Sciatic nerve (tissue), 2 donors: ENCODE measurements at places on chromosomes 5 and 9.
A peak's percentile ranks its signal among the peaks of the same experiment; 100 is the strongest.

DNA sequence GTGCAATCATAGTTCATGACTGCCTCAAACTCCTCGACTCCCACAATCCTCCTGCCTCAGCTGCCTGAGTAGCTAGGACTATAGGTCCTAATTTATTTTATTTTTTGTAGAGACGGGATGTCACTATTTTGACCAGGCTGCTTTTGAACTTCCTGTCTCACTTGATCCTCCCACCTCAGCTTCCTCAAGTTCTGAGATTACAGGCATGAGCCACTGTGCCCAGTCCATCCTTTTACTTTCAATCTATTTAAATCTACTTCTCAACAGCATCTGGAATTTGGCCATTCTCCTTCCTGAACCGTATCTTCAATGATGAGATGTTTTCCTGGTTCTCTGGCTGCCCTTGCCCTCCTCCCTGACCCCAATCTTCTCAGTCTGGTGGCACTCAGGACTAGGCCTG is 12.2 kb upstream of the GRIN1 start:
- no peak for DNase-seq

DNA sequence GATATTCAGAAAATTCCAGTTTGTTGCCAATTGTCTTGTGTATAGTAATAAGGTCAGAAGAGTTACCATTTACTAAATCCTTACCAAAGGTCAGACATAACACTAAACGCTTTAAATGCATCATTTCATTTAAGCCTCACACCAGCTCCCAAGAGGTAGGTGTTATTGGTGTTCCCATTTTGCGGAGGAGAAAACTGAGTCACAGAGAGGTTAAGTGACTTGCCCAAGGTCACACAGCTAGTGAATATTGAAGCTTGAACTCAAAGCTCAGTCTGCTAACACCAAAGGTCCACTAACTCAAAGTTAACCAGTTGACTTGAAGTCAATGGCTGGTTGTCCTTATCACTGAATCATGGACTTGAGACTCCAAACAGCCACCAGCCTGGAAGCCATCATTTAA is 40.8 kb upstream of the NTNG2 start:
- DNase-seq = no peak

- DNase-seq = no peak
Measured at GRCh38 chr9:70510157-70510770, 95.8 kb upstream of the KLF9 start.

DNA sequence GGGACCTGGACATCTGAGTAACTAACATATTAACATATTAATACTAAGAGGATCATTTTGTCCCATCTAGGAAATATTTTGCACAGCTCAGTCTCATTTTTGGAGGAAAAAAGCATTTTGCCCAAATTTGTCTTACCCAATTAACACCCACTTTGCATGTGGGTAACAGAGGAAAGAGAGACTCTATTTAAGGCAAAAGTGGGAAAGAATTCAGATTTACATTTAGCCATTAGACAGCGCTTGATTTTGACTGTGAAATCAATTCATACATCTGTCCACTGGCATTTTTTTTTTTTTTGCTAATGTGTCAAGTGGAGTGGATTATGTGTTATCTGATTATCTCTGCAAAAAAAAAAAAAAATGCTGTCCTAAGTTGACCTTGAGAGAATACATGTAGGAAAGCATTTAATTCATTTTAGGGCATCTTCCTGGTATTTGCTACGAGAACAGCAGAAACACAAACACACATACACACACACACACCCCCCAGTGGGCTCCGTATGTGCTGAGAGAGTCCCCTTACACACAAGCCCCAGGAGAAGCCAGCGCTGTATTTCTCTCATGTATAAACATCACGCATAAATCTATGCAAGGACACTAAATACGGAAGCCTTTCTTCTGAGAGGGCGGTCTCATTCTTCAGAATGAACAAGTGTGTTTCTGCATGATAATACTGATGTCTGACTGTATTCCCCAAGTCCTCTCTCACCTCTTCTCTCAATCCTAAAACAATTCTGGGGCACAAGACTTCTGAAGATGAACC is 202.0 kb upstream of the KLF9 start:
- DNase-seq = no peak

- DNase-seq = no peak
Measured at GRCh38 chr5:76470976-76471375, 67.9 kb downstream of the IQGAP2 start.

DNA sequence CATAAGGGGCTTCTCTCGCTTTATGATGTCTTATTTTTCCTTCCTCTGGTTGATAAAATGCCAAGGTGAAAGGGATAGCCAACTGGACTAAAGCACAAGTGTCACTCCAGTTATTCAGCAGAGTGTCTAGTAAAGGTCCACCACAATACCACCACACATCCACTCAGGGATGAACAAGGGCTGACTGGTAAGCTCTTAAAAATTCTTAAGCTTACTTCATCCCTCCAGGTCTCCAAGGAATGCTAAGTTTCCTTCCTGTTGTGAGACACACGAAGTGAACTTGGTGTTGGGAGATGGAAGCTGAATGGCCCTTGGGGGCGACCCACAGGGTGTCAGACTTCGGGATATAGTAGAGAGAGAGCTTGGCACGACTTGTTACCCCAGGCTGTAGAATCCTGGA is 3.2 kb upstream of the HMGCS1 start:
- no peak for DNase-seq

- no peak for DNase-seq
Measured at GRCh38 chr5:177405805-177406204, 3.6 kb downstream of the F12 start.

GRCh38 chr5:132873119-132873929 is at the start of gene LEAP2:
Gene LEAP2, plus strand, starts transcription at chr5:132873668. Its CDS starts 27 bp downstream, at chr5:132873695.
- no peak for DNase-seq

GRCh38 chr9:134032456-134033222 is 7.4 kb downstream of the BRD3OS start:
- DNase-seq = peak; percentile 49

- DNase-seq = peak; percentile 93
Measured at GRCh38 chr5:75236322-75237316, at the start of gene ANKRD31. Gene ANKRD31, minus strand, starts transcription at chr5:75236878. Its CDS starts 192 bp downstream, at chr5:75236686.

- DNase-seq = no peak
Measured at GRCh38 chr5:133873449-133873848, 95.0 kb downstream of the C5orf15 start.

DNA sequence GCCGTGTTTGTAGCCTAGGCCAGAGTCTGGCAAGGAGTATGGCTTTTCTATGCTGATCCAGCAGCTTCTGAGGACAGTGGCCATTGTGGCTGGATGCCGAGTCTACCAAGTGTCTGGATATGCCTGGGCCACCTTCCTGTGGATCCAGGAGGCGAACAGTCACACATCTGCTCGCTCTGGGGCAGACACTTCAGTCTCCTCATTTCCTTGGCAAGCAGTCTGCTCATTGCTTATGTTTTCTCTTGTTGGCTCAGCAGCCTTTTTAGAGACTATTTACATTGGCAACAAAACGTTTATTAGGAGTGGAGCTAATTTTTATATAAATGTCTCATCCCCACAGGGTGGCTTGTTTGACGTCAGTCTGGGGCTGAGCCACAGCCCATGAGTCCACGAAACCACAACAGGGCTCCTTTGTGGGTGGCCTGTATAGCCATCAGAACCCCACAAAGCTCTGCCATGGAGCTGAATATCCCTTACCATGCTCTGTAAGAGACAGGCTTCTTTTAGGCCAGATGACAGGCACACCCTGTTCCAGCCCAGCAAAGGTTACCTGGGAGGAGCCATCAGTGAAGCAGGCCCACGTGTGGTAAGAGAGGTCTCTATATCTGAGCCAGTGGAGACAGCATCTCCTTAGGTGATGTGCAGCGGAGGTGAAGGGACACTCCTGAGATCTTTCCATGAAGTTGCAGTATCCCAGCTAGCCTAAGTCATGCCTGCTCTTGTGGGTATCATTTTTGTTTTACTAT is 221.7 kb downstream of the DIRAS2 start:
- no peak for DNase-seq

GRCh38 chr9:111965566-111966019 is 69.0 kb downstream of the UGCG start:
- DNase-seq = no peak

- DNase-seq = no peak
Measured at GRCh38 chr5:53552561-53552960, 7.9 kb upstream of the NDUFS4 start.

GRCh38 chr9:89400403-89401116 is 82.3 kb downstream of the SECISBP2 start:
- no peak for DNase-seq

DNA sequence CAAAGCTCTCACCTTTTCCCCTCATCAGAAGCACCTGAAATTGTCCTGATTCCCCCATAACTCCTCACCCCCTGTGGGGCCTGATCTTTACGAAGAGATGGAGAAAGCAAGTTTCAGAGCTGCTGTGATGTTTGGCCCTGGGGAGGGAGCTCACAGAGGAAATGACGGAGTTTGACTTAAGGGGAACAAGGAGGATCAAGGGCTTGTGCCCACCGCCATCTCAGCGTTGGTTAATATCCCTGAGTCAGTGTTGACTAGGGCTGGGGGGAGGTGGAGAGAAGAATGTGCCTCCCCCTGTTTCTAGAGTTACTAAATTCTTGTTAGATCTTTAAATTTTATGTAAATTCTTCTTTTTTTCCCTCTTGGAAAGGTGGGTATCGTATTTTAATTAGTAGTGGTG is 27.8 kb downstream of the FGF18 start:
- no peak for DNase-seq

DNA sequence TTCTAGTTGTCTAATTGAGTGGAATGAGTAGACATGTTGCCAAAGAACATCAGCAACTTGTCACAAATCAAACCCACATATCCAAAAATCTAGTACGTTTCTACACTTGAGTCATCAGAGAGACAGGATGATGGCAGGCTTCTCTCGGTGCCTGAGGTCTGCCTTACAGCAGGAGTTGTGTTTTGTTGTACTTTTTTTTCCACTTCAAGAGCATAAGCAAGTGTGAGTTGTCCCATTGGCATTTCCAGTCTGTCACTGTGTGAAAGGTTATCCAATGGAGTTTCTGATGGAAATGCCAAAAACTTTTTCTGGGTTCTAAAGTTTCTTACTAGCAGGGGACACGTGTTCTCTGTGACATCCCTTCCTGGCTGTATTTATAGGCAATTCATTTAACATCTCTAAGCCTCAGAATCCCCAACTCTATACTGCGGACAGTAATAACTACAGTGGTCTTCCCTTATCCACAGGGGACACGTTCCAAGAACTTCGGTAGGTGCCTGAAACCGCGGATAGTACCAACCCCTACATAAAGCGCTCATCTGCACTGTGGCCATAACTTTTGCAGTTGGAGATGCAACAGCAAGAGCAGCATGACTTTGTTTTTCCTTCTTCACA is 246.5 kb downstream of the SYK start:
- DNase-seq = no peak

DNA sequence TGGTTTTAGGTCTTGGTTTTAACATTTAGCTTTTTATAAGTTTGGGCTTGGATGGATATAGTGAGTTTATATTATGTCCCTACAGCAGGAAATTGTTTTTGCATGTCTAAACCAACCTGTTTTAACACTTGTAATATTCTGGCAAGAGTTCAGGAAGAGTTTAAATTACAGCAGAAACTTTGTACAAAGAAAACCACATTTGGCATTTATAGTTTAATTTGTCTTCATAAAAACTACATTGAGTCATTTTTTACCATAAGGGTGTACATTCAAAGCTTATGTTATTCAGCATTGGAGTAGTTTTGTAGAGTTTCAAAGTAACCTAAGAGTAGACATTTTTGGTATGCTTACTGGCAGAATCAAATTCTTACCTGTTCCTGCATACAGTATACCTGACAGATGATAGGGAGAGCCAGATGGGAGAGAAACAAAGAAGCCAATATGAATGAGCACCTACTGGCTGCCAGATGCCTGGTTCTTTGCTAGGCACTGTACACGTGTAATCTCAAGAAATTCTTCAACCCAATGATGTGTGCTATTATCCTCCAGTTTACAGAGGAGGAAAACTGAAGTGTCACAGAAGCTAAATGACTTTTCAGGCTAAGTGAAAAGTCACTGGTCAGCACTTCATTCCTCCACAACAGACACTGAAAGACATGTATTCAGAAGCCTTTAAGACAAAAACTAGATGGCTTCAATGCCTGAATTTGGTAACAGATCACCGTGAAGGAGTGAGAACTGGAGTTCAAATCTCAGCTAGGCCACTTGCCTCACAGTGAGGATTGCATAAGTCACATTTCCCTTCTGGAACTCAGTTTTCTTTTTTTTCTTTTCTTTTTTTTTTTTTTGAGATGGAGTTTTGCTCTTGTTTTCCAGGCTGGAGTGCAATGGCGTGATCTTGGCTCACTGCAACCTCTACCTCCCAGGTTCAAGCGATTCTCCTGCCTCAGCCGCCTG is 25.9 kb upstream of the ECM2 start:
- DNase-seq = no peak

- no peak for DNase-seq
Measured at GRCh38 chr9:73548201-73548600, 396.5 kb downstream of the ANXA1 start.

GRCh38 chr9:110936237-110936636 is 102.0 kb downstream of the LPAR1 start:
- DNase-seq = no peak

- DNase-seq = no peak
Measured at GRCh38 chr5:144085381-144085780, 85.1 kb downstream of the YIPF5 start.

- DNase-seq = no peak
Measured at GRCh38 chr5:53041071-53041692, 52.0 kb downstream of the ITGA2 start.

DNA sequence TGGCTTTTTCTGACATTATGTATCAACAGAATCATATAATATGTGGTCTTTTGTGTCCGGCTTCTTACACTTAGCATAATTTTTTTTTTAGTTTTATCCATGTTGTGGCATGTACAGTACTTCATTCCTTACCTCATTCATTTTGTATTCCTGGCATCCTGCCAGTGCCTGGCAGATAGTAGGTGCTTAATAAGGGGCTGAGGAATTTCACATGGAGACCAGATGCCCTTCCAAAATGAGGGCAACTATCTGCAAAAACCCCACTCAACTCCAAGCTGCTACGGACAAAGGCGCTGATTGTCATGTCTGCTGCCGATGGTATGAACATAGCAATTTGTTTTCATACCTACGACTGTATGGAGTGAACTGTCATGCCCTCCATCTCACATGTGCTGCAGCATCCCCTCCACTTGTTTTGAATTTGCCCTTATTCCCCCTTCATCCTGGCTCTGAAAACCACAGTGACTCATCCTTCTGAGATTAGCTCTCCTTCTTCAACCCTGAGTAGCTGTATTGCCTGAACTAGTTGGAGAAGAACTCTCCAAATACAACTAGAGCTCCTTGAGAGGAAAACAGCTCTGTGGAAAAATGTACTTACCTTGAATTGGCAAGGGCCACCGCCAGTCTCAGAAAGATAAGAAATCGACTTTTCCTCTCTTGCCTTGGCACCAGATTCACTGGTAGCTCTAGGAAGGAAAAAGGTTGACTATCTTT is 41.3 kb upstream of the FOXE1 start:
- DNase-seq = no peak
